RPMI7951 (cell line): ENCODE measurements at places on chromosomes 13 and 19. TPM values are rescaled to one million over a fixed set of nuclear protein-coding genes. Genes with fewer than 3 reads are reported as not detected.

GRCh38 chr19:48510421-48511268 lies 990 bp downstream of the LMTK3 start:
- peak; percentile 62 for DNase-seq

- no peak for DNase-seq
Measured at GRCh38 chr19:20471431-20471830, 94.2 kb downstream of the ZNF737 start.

DNA sequence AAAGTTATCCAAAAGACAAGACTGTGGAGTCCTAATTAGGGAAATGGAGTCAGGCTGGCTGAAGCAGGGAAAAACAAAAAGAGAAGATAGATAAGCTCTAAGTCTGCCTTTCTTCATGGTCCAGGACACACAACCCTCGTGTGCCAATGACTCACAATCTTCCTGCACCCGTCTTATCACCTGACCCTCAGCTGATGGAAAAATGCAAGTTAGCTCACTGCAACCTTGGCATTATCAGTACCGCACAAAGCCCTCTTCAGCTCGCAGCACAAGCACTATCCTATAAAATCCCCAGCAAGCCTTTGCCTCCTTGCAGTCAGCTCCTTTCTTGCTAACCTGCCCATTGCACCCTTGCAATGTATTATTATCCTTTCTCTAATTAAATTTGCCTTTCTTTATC lies 4.3 kb downstream of the OR7A5 start:
- no peak for DNase-seq

GRCh38 chr19:8221161-8221560 lies 12.0 kb downstream of the CERS4 start:
- no peak for DNase-seq

- DNase-seq = peak; percentile 27
Measured at GRCh38 chr19:52542984-52543664, 15.7 kb downstream of the ZNF808 start.

- DNase-seq = no peak
Measured at GRCh38 chr19:366951-367350, 22.4 kb upstream of the MIER2 start.

- peak; percentile 78 for DNase-seq
Measured at GRCh38 chr13:47190696-47191305, 293.9 kb upstream of the HTR2A start.

DNA sequence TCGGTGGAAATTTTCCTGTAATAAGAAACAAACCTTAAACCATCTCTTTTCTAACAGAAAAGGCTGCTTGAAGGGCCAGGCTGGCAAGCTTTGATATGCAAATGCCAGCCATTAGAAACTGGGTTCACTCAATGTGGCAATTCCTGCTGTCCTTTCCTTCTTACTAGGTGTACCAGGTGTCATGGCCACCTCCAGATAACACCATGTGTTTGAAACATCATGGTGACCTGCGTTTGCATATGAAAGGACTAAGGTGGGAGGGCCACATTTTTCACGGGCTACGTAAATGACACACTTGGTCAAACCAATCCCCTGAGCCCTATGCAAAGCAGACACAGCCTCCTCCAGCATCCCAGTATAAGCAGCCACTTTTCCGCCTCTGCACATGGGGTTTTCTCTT lies 789.1 kb upstream of the SLITRK5 start:
- DNase-seq = no peak

DNA sequence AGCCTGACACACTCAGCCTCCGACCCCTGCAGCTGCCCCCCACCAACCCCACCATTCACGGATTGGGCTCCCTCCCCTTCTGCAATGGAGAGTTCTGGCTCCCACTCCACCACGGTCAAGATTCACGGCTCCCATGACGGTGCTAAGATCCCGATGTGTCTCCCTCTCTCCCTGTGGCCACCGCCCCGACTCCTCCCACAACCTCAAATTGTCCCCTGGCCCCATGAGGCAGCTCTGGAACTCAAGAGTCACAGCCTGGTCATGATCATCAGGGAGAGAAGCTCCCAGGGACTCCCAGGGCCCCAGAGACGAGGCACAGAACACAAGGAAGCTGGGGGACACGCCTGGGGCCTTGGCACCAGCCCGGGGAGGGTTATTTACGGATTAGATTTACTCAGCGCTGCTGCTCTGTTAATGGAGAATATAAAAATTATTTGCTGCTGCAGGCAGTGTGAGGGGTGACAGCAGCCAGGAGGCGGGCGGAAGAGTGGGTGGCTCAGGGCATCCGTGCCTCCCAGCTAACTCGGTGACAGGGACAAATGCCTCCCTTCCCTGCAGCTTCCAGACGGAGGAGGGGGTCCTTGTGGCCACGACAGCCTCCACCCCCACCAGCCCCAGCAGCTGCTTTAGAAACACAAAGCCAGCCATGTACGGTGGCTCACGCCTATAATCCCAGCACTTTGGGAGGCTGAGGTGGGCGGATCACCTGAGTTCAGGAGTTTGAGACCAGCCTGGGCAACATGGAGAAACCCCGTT lies 184.2 kb downstream of the PTPRS start:
- DNase-seq = peak; percentile 32

GRCh38 chr13:53241891-53242348 lies 213.3 kb downstream of the OLFM4 start:
- DNase-seq = no peak

- DNase-seq = no peak
Measured at GRCh38 chr13:22861958-22862466, 318.8 kb upstream of the SGCG start.

DNA sequence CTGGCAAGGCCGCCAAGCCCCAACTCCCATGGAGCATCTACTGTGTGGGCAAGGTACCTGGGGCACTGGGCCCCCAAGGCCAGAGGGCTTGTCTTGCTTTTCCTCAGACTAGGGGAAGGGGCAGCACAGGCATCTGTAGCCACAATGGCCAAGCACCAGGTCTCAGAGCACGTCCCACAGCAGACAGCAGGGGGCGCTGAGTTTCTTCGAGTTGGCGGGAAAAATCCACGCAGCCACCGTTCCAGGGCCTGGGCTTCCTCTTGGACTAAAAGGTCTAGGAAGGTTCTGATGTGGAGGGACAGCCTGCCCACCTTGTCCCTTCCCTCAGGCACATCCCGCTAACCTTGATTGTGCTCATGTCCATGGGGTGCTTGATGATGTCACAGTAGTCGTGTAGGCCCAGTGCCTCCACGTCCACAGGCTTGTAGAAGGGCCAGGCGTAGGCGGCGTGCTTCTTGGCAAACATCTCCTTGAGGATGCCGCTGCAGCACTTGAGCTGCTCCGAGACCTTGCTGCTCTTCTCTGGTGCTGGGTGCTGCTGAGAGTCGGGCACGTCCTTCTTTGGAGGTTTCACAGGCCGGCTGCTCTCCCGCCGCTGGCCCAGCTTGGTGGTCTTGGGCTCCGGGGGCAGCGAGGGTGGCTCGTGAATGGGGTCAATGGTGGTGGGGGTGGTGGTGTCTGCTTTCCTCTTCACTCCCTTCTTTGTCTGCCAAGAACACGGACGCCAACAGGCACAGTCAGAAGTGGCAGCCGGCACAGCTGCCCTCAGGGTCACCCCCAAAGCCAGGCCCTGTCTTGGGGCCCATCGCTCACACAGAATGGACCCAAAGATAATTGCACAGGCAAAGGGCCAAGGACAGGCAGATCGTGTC lies 32.0 kb upstream of the EPHX3 start:
- DNase-seq = peak; percentile 47

DNA sequence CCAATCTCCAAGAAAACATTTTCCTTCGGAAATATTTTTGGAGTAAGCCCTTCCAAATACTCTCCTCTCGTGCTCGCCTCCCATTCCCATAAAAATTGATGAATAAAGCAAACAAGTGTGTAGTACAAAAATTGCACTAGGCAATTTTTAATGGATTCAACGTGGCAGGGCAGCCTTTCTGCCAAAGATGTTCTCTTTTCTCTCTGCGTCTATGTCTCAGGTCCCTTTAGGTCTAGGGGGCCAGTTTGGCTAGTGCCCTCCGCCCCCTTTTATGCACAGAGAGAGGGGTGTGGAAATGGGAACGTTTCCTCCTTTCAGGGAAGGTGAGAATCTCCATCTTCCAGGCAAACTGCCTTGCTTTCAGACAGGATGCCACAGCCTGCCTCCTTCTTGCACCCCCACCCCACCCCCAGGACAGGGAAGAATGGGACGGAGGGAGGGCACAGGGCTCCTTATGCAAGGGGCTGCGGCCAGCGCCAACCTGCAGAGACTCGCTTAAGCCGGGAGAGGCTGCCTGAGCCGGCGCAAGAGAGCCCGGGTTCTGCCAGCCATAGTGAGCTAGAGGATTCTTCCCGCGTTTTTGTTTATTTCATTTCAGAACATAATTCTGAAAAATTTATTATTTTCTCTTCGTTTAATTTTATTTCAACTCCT lies 2.7 kb upstream of the ZIC2 start:
- no peak for DNase-seq

DNA sequence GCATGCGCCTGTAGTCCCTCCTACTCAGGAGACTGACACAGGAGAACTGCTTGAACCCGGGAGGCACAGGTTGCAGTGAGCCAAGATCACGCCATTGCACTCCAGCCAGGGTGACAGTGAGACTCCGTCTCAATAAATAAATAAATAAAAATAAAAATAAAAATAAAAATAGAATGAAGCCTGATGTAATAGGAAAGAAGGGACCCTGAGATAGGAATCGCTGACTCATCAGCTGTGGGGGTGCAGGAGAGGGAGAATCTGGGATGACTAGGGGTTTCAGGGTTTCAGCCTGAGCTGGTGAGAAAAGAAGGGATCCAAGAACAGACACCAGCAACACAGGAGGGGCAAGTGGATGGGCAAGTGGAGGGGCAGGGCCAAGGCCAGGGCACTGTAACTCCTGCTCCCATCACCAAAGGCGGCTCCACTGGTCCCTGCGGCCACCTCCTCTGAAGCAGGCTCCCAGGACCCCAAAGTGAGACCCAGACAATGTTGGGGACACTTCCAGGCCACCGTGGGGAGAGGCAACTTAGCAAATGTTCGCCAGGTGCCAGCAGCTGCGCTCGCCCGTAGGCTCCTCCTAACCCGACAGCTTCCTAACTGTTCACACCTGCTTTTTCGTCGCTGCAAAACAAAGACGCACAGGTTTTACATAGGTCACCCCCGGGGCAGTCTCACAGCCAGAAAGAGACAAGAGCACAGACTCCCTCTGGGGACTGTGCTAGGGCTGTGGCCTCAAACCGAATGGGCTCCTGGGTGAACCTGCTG lies 1.2 kb downstream of the HAUS8 start:
- no peak for DNase-seq

DNA sequence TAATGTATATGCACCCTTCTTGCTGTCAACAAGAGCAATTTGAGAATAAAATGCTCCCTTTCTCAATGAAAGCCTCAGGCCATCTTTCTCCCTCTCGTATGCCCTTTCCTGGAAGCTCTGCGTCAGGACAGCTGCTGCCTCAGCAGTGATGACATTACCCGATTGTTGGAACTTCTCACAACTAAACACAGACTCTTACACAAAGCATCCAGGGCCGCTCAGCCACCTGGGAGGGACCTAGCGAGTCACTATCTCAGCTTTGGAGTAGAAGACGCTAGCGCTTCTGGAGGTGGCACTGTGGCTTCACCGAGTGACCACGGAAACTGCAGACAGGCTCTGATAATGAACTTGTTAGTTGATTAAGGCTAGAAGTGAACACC lies 153.2 kb upstream of the SOX1 start:
- no peak for DNase-seq

GRCh38 chr13:43005460-43006236 lies 13.6 kb upstream of the EPSTI1 start:
- DNase-seq = peak; percentile 29

DNA sequence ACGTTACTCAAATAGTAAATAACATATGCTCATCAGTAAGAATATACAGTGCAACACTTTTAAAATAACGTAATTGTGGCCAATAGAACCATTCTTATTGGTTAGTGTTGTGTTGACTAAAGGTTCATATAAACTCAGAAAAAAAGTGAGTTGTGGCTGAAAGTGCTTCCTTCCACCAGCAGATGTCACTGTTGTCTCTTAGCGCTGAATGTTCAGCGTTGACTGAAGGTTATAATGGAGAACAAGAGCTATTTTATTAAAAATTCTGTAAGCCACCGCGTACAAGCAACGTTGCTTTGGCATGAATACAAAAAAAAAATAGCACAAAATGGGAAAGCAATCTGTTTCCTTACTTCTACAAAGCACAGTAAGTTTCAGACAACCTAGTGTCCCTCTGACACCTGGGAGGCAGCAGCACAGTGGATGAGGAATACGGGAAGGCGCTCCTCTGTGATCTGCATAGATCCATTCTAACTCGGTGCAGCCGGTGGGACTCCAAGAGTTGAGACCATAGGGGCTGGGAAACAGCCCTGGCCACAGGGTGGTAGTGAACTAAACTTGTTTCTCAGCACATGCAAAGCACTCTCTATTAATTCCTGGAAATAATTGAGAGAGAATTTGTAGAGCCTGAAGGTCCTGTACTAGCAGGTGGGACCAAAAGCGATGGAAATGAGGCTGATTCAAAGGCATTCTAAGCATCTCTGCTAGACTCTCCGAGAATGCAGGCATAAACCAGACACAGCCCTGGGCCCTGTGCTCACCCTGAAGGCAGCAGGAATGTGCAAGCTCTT lies 23.9 kb upstream of the OXGR1 start:
- peak; percentile 51 for DNase-seq

DNA sequence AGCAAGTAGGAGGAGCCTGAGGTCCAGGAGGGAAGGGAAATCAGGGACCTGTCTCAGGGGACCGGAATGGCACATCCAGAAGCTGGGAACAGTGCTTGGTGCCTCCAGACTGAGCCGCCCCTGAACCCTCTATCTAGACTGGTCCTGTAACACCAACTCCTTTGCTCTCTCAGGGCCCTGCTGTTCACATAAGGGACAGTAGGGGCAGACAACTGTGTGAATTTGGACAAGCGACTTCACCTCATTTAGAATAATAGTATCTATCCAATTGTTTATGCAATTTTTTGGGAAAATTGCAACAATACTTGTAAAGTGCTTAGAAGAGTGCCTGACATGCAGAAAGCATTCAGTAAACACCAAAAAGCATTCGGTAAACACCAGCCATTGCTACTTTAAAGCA lies 14.0 kb downstream of the SYMPK start:
- no peak for DNase-seq

- no peak for DNase-seq
Measured at GRCh38 chr13:49649963-49650312, 21.6 kb downstream of the ARL11 start.

- no peak for DNase-seq
Measured at GRCh38 chr13:67946131-67946530, 716.0 kb upstream of the PCDH9 start.

GRCh38 chr13:77300176-77301037 lies 26.5 kb downstream of the MYCBP2 start:
- DNase-seq = peak; percentile 24

- DNase-seq = no peak
Measured at GRCh38 chr13:37163641-37164265, 58.3 kb upstream of the CSNK1A1L start.

DNA sequence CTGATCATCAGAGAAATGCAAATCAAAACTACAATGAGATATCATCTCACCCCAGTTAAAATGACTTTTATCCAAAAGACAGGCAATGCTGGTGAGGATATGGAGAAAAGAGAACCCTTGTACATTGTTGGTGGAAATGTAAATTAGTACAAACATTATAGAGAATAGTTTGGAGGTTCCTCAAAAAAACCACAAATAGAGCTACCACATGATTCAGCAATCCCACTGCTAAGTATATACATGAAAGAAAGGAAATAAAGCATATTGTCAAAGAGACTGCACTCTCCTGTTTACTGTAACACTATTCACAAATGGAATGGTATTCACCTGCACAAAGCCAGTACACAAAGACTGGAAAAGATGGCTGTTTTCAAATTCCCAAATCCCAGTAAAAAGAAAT lies 1233.7 kb downstream of the PCDH17 start:
- no peak for DNase-seq

- DNase-seq = no peak
Measured at GRCh38 chr13:73054712-73055111, 4.1 kb upstream of the KLF5 start.

Gene SIGLECL1
- not detected in 2 replicates for total RNA-seq

Gene ZNF416
- 6.1 and 6.3 TPM in 2 replicates for total RNA-seq

Gene RINL
- 4.6 and 5.1 TPM in 2 replicates for total RNA-seq

Gene USHBP1
- not detected in 2 replicates for total RNA-seq
